Amniotic stem cell (primary cell): ENCODE measurements at places on chromosomes 3 and 15.
A peak's percentile ranks its signal among the peaks of the same experiment; 100 is the strongest.

DNA sequence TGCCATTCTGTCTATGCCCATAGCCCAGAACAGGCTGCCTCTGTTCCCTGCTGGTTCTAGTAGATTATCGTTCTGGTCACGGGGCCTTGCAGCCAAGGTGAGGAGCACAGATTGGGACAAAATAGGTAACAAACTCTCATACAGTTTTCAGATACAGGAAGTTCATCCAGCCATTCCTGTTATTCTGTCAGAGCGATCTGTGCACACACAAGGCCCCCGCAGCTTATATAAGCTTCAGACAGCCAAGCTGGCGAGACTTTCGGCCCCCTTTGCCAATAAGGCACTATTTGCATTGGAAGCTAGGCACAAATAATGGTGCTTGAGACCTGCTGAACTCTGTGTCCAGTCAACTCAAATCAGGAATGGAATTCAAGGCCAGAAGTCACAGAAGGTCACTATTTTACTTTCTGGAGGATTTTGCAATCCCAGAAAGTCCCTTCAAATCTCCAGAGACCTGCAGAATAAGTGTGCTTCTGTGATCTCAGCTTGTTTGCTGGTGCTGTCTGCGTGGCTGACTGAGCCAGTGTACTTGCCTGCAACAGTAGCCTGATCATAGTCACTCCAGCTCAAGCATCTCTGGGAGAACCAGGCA is 69.4 kb downstream of the BFSP2 start:
- no peak for DNase-seq

GRCh38 chr15:47640901-47641300 is 76.4 kb upstream of the SEMA6D start:
- no peak for DNase-seq

DNA sequence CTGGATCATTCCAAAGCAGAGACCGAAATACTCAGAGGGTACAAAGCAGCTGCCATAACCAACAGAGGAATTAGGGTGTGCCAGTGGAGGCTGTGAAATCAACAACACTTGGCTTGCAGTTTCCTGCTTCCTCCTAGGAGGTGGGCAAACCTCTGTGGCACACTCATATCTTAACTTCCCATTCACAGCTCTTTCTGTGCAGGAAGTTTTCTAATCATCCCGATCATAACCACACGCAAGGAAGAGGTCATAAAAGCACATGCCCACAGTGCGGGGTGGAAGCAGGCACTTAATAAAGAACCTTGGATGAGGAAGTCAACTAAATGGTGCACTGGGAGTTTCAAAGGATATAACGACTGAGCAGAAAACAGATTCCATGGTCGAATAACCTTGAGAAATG is 5.1 kb downstream of the SCAMP2 start:
- DNase-seq = no peak

GRCh38 chr3:23966328-23966727 is 21.2 kb downstream of the NR1D2 start:
- peak; percentile 8 for DNase-seq

DNA sequence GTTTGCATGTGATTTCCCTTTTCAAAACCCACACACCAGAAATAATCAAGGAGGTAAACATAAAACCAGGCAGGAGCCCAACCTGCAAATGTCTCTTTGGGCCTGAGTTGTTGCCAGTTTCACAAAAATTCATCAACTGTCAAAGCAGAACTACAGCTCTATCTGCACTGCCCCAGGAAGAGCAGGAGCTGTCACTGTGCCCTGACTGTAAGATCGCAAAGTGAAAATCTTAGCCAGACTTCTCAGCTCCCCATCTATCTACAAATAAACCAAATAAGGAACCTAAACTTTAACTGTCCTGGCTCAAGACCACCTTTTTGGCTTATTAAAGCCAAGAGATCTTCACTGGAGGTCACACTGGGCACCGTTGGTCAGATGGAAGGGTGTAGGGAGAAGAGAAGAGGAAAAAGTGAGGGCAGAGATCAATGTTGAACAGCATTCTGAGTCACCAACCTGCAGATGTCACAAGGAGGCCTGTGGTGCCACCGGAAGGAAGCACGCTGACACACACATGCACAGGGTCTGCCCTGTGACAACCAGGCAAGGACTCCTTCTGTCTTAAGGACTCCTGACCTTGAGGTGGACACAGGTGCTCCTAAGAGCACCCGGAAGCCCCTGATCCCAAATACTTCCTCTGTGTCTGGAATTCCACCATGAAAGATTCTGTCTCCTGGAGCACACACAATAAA is 58.7 kb downstream of the RPN1 start:
- no peak for DNase-seq

DNA sequence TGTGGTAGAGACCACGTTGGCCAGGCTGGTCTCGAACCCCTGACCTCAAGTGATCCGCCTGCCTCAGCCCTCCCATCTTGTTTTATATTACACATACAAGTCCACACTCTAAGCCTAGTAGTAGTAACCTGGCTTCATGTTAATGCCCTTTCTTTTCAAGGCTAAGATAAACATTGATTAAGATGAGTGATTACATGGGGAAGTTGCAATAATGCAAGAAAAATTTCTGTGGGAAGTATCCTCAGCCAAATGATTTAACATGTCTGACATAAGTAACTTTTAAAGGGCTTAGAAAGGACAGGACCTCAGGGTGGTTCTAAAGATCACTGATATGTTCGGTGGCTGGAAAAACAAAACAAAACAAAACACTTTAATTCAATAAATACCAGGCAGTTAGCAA is 72.1 kb downstream of the SFMBT1 start:
- DNase-seq = no peak

DNA sequence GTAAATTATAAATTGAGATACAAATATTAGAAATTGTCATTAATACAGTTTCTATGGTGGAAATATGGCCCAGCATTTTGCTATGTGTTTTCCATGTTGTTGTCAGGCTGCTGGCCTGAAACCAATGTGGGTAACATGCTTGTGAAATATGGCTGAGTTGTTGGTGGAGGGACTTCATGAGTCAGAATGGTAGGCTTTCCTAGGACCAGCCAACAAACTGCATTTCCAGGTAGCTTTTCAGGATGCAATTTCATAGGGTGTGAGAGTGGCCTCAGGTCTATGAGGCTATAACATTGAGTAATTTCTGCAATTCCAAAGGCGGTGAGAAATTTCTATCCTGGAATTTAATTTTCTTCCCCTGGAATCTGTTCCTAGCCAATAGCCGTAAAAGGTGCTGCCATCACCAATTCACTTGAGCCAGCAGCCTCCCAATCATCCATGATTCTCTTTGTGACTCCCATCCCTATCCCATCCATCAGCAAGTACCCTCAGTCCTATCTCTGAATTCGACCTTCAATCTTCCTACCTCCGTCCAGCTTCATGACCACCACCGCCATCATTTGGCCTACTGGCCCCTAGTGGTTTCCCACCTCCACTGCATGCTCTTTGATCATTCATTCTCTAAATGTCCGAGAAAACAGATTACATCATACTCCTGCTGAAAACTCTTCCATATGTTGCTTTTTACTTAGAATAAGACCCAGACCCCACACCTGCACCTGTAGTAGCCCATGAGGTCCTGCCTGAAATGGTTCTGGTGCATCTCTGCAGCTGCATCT is 276.6 kb upstream of the CFAP20DC start:
- no peak for DNase-seq

- DNase-seq = no peak
These were observed 117.2 kb downstream of the THRB start for GRCh38 chr3:24377218-24377993.

GRCh38 chr15:66251790-66252684 is 1.5 kb downstream of the MEGF11 start:
- no peak for DNase-seq

DNA sequence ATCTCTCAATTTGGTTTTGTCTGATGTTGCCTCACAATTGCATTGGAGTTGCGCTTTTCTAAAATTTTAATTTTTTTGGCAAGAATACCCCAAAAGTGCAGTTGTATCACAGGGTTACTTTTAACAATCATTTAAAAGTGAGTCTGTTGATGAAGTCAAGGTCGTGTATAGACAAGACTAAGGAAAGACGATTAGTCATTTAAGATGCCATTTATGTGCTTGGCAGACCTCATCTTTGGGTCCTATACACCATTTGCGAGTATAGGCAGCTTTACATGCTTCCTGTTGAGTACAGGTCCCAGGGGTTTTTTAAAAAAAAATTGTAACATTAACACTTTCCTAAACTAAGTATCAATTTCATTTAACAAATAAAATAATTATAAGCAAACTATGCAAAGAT is 12.5 kb downstream of the ARNT2 start:
- no peak for DNase-seq

GRCh38 chr3:59133311-59133710 is 83.5 kb upstream of the CFAP20DC start:
- DNase-seq = peak; percentile 58

- no peak for DNase-seq
These were observed 66.5 kb upstream of the SH3GL3 start for GRCh38 chr15:83380682-83381081.
